ENCODE measurements at places on chromosomes 5 and 9. TPM values are rescaled to one million over a fixed set of nuclear protein-coding genes. Genes with fewer than 3 reads are reported as not detected.

Gene INSL4
- not detected for total RNA-seq

Gene GRIN3A
- not detected for total RNA-seq

Gene SLC36A2
- total RNA-seq, result not detected

Gene GHR
- total RNA-seq, result 10.9 TPM

Gene ITGA1
- 13.2 TPM for total RNA-seq

- DNase-seq, result no peak
Observed at GRCh38 chr5:78699552-78700153, 51.1 kb upstream of the LHFPL2 start.

DNA sequence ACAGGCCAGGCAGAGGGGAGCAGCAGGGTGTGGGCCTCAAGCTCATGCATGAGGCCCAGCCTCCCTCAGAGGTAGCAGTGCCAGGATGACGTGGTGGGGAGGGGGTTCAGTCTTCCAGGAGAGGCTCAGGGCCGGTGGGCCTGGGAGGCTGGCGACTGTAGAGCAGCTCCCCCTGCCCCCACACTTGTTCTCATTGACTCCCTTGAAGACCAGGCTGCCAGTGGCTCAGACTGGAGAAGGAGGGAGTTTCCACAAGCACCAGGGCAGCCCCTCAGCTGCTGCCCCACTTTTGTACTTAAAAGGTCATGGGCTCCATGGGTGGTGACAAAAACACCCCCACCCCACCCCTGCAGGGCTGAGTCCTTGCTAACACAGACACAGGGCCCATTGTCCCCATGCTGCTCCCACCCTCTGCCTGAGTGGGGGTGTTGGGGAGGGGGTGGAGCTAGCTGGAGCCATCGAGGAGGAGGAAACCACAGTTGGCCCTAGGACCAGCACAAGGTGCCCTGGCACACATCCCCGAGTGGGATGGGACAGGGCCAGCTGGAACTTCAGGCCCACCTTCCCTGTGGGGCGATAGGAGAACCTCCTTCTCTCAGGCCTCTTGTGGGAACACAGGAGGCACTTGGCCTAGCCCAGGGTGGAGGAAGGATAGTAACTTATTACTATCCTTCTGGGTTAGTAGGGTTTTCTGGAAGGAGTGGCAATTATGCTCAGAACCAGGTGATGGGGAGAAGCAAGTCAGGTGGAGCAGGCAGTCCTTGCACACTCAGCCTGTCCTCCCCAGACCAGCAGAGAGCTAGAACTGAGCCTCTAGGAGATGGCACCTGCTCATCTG lies 10.7 kb downstream of the PDLIM4 start:
- peak; percentile 56 for DNase-seq

Measured in right atrium auricular region (tissue), 2 donors.